Right lung (tissue), 10 donors: ENCODE measurements at places on chromosomes 6 and 20.

DNA sequence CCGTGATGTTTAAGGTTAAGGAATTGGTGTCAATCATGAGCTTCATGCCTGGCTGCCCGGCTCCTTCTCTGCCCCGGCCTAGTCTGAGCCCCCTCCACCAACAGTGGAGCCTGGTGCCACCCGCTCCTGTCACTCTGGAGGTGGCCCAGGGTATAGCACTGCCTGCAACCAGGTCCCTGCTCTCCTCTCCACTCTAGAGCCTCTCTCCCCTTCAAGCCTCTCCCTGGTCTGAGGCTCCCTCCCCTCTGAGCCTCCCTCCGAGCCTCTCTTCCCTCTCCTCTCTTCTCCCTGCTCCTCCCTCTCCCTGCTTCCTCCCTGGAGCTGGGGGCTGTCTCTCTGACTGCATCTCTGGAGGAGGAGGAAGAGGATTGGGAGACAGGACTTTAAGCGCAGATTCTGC lies 31.3 kb upstream of the MRGBP start:
- DNase-seq = no peak

DNA sequence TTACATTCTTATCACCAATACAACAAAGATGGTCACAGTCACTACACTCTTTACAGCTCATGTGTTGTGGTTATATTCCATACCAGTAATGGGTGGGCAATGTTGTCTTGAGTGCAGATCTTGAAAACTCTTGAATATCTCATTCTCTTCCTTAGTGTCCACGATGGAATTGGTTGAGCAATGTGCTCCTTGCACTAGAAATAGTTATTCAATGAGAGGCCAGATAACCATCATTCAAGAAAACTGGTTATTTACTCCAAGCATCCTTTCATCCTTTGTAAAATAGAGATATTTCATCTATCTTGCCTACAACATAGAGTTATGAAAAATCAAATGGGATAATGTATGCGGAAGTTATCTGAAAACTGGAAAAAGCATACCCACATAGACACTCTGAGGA lies 215.9 kb downstream of the ARHGAP18 start:
- DNase-seq = no peak

DNA sequence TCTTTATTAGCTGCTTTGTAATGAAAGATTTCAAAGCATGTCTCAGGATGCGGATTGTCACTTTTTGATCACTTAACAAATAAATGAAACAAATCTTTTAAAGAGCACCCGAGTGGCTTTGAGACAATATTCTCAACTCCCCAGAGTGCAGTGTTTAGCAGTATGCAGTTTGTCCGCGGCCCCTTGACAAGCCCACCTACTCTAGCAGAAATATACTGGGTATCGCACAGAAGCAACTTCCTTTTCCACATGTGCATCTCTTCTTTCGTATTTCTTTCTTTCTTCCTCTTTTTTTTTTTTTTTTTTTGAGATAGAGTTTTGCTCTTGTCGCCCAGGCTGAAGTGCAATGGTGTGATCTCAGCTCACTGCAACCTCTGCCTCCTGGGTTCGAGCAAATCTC lies 84.5 kb upstream of the FAM184A start:
- DNase-seq = no peak

DNA sequence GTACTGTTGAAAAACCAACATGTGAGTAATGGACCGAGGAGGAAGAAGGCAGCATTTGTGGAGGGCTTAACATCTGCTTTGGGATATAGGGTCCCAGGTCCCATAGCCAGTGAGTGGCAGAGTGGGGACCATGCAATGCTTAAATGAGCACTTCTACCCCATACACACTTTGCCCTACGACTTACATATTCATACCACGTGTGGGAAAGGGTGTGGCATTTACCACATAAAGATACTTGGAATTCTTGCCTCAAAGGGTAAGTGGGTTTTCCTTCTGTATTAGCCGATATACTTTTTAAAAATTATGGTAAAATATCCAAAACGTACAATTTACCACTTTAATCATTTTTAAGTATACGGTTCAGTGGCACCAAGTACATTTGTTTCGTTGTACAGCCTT lies 199.3 kb downstream of the BACH2 start:
- no peak for DNase-seq

DNA sequence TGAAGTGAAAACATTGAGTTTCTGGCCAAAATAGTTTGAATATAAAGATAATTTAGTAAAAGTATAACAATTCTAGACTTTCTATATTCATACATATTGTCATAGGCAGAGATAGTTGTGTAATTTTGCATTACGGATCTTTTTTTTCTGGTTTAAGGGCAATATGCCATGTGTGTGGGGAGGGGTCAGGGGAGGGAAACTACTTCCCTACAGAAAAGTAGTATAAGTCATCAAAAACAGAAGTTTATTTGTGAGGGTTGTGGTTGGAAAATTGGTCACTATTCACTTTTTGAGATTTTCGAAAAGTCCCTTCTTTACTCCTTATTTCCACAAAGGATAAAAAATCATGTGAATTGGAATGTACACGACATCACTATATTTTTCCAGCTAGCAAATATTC lies 288.2 kb upstream of the PREP start:
- no peak for DNase-seq

GRCh38 chr6:35487658-35488516 lies 9.0 kb downstream of the TEAD3 start:
- no peak for DNase-seq

GRCh38 chr6:127103482-127103881 lies 15.0 kb upstream of the RSPO3 start:
- DNase-seq = no peak

- no peak for DNase-seq
Observed at GRCh38 chr20:51021067-51022025, 1.6 kb downstream of the KCNG1 start.

DNA sequence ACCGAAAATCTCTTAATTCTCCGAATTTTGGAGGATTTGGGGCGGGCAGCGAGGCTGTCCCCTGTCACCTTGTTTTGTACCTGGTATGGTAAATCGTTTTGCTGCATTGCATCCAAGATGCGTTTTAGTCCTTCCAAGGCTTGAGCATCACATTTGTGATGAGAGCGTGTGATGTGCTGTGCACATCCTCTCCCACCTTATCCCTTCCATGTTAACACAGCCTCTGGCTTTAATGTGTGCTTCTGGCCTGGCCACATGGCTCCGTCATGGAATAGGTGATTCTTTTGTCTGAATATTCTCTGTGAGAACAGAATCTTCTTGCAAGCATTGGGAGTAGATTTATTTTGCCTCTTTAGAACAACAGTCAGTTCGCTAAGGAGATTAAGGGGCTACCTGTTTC lies 763 bp downstream of the TMEM14A start:
- DNase-seq = no peak

DNA sequence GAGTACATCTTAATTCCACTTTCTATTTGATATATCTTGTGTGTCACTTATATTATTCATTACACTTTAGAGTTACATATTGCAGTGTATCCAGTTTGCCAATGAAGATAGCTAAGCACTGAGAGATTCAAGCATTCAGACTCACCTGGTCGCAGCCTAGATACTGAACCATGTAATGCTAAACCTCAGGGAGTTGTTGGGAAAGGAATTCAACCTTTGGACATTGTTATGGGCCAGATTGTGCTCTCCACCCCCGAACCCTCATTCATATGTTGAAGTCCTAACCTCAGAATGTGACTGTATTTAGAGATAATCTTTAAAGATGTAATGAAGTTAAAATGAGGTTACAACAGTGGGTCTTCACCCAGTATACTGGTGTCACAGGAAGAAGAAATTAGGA lies 13.8 kb upstream of the KIF16B start:
- no peak for DNase-seq

GRCh38 chr6:31568537-31568961 lies 3.5 kb upstream of the LTA start:
- no peak for DNase-seq

- no peak for DNase-seq
Observed at GRCh38 chr20:10263385-10264165, 44.9 kb downstream of the SNAP25 start.

GRCh38 chr20:23234311-23235078 lies 116.1 kb upstream of the NXT1 start:
- DNase-seq = no peak

DNA sequence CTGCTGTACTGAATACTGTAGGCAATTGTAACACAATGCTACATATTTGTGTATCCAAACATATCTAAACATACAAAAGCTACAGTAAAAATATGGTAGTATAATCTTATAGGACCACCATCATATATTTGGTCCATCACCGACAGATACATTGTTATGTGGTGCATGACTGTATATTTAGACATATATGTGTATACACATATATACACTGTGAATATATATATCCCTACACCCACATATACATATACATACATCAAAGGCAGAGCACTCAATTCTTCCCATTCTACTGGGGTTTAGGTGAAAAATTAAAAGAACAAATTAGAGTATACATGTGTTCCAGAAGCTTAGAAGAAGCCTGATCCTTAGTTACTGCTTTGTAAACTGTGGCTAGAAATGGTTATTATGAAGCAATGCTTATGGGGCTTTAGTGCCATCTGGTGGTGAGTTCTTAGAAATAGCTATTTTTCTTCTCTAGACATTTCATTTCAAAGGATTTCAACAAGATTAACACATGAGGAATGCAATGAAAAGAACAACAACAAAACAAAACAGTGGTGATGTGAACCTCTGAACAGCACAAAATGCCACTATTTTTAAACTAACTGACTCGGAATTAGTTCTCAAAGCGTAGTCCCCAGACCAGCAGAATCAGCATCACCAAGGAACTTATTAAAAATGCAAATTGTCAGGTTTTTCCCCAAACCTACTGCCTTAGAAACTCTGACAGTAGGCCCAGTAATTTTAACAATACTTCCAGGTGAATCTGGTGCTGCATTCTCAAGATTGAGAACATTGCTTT lies 38.0 kb downstream of the PKHD1 start:
- peak; percentile 5 for DNase-seq

DNA sequence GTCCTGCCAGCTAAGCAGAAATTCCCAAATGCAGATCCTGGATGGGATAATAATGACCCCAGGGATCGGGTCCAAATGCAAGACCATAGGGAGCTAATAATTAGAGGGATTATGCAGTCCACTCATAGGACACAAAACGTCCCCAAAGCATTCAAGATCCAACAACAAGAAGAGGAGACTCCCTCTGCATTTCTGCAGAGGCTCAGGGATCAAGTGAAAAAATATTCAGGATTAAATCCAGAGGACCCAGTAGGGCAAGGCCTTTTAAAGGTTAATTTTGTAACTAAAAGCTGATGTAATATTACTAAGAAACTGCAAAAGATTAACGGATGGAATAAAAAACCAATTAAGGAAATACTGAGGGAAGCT lies 22.2 kb downstream of the HLA-A start:
- DNase-seq = no peak

- no peak for DNase-seq
Observed at GRCh38 chr20:5065879-5066383, 53.8 kb downstream of the PCNA start.

DNA sequence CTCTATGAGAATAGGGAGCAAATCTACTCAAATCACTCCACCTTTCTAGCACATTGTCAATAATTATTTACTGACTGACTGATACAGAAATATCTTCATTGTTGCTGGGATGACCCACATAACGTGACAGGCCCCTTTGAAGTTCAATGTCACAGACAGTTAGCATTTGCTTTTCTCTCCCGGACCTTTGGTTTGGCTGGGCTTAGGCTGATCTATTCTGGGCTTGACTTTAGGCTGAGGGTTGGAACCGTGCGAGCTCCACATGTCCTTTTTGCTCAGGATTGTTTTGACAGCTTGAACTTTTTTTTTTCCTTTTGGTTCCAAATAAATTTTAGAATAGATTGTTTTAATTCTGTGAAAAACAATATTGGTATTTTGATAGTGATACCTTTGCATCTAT lies 12.0 kb downstream of the ULBP3 start:
- no peak for DNase-seq

DNA sequence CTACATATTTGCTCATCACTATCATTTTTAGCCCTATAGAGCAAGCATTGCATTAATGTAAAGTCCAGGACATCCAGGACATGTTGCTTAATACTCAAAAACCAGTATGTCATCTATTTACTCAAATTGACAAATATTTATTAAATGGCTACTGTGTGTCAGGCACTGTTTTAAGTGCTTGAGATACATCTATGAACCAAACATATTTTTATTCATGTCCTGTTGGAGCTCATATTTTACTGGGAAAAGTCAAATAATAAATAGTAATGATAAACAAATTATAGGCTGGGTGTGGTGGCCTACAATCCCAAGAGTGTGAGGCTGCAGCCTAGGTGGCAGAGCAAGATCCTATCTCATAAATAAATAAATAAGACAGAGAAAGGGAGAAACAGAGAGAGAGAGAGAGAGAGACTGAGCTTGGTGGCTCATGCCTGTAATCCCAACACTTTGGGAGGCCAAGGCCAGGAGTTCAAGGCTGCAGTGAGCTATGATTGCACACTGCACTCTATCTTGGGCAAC lies 227.9 kb downstream of the GJA1 start:
- no peak for DNase-seq

DNA sequence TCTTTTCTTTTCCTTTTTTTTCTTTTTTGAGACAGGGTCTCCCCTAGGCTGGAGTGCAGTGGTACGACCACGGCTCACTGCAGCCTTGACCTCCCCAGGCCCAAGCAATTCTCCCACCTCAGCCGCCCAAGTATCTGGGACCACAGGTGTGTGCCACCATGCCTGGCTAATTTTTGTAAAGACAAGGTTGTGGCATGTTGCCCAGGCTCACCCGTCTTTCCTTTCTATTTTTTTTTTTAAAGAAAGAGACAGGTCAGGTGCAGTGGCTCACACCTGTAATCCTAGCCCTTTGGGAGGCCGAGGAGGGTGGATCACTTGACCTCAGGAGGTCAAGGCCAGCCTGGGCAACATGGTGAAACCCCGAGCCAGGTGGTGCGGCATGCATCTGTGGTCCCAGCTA lies 16.6 kb downstream of the BANF2 start:
- DNase-seq = no peak

- no peak for DNase-seq
Observed at GRCh38 chr6:31769684-31770371, 7.3 kb downstream of the VWA7 start.

GRCh38 chr20:13419477-13419876 lies 198.4 kb downstream of the ISM1 start:
- DNase-seq = no peak

DNA sequence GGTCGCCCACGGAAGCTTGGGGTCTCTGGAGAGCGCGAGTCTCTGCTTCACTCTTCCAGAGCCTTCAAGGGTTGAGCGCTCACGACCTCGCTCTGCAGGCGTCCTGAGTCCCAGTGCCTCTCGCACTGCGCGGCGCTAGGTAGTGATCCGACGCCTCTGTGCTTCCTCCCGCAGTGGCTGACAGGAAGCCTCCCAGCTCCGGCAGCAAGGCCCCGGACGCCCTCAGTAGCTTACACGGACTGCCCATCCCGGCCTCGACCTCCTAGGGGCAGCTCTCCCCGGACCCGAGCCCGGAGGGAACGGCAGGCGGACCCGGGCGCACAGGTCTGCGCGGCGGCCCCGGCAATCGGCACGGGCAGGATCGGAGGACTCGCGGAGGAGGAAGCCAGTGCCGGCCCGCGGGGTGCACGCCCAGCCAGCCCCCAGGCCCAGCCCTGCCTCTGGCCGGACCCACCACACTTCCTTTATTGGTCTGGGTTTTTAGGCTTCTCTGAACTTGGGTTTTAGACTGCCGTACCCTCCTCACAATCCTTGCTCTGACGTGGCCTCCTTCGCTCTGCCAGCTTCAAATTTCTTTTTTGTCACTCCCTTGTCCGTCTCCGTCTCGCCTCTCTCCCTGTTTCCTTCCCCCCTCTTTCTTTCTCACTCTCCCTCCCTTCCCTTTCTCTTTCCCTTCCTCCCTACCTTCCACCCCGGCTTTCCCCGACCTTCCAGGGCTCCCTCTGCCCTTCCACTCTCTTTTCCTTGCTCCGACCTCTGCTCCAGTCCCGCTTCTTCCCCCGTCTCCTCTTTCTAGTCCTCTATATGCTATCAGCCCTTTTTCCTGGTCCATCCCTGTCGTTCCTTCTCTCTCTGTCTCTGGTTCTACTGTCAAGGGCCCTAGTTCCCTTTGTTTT lies 9.1 kb downstream of the PAX1 start:
- DNase-seq = no peak
